Smooth muscle cell of trachea (primary cell): ENCODE measurements at places on chromosomes 7 and 10. TPM values are rescaled to one million over a fixed set of nuclear protein-coding genes. Genes with fewer than 3 reads are reported as not detected.

PYROXD2 gene
- 9.9 and 41.2 TPM in 2 replicates for total RNA-seq

WNT2 gene
- total RNA-seq = under 0.01 and 1.3 TPM in 2 replicates

TNKS2 gene
- 56.0 and 58.2 TPM in 2 replicates for total RNA-seq

UCMA gene
- not detected in 2 replicates for total RNA-seq

ADAM22 gene
- total RNA-seq = 1.0 and 1.5 TPM in 2 replicates

CALML3 gene
- total RNA-seq = not detected in 2 replicates

CTTNBP2 gene
- total RNA-seq = 16.4 and 22.3 TPM in 2 replicates

DRGX gene
- total RNA-seq = not detected in 2 replicates

CCL26 gene
- total RNA-seq = 0.33 TPM in 1 of 2 replicates, not detected in the other

CALHM3 gene
- total RNA-seq = 0.15 TPM in 1 of 2 replicates, not detected in the other
